NCI-H774 (cell line): ENCODE measurements at places on chromosomes 6 and 20.

DNA sequence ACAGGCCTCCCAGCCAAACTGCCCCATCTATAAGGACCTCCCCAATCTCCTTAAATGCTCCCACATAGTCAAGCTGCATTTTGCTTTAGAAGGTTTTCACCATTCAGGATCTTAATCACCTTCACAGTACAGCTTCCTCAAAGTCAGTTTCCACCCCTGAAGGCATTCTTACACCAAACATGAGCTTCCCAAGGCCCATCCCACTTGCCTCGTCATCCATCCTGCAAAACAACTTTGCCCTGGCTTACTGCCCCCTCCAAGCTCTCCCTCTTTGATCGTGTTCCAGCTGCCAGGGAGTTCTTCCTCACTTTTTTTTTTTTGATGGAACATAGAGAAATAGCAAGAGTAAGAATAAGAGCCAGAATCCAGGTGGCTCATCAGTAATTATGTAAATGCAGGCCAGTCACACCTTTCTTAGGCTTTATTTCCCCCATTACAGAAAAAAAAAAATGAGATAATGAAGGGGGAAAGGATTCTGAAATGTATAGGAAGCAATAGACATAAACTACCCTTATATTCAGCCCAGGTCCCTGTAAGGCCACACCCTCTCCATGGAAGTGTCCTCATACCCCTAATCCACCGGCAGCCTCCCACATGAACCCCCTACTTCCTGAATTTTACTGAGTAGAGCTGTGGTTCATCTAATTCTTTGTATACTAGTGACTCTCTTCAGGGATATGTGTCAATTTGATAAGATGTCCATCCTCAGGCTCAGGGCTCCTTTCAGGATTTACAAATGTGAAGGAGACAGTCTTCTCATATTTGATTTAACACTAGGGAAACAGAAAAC, 12.7 kb downstream of the TRIM27 start:
- no peak for DNase-seq

DNA sequence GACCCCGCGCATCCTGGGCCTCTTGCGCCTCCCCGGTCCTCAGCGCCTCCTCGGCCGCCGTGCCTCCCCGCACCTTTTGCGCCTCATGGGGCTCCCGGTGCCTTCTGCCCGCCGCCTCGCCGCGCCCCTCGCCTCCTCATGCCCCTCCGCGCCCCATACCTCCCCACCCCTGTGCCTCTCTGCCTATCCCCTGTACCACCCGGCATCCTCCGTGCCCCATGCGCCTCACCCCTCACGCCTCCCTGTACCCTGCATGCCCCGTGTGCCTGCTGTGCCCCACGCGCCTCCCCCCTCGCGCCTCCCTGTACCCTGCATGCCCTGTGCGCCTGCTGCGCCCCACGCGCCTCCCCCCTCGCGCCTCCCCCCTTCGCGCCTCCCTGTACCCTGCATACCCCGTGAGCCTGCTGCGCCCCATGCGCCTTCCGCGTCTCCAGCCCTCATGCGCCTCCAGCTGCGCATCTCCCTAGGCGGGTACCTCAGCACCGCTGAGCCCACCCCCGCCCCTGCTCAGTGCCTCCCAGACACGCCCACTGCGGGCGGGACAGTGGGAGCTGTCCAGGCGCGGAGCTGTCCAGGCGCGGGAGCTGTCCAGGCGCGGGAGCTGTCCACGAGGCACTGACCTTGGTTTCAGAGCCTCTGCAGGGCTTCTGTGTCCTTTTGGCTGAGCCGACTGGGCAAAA, 37.1 kb downstream of the IGF2R start:
- DNase-seq: no peak

- DNase-seq: no peak
These were observed 7.6 kb upstream of the GCNT2 start for GRCh38 chr6:10513544-10513943.

DNA sequence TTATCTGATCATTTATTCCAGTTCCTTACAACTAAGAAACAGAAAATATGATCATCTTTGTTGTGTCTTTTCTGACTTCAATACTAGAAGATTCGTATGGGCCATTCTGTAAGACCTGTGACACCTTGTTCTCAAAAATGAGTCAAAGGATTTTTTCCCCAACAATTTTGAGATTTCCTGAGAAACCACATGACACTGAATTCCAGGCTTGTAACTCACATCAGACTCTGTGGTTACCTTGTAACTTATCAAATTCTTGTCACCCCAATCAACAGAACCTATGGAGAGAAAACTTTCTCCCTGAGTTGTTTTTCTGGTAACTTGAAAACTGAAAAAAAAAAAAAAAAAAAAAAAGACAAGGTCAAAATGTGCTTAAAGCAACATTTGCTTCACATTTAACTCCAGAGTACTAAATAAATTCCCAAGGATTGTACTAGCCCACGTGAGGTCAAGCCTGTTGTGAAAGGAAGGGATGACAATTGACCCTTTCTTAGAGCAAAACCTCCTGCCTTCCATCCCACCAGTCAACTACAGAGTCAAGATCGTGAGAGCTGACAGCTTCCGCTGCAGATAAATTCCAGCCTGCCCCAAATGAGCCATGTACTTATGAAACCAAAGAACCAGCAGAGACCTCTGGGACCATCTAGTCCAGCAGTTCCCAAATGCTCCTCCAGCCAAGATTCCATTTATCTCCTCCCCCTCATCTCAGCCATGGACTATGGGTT, 140.3 kb downstream of the TBX18 start:
- DNase-seq: no peak
